HuH-7 (cell line): ENCODE measurements at places on chromosomes 2 and 18.

DNA sequence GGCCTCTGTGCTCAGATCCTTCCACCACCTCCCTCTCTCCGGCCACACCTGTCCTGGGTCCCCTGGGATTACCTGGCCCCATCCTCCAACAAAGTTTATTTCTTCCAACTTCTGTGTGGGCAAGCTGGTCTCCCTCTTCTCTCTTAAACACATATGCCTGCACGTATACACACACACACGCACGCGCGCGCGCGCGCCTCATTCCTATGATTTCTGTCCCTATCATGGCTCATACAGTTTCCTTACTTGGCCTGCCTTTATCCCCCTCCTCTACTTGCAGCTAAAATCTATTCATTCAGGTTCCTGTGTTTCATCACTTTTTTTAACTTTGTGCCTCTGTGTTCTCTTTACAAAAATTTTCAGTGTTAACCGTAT lies 96.4 kb downstream of the LOXHD1 start:
- no peak for DNase-seq

GRCh38 chr2:189783451-189783926 lies 650 bp downstream of the ORMDL1 start:
- peak; percentile 22 for DNase-seq

DNA sequence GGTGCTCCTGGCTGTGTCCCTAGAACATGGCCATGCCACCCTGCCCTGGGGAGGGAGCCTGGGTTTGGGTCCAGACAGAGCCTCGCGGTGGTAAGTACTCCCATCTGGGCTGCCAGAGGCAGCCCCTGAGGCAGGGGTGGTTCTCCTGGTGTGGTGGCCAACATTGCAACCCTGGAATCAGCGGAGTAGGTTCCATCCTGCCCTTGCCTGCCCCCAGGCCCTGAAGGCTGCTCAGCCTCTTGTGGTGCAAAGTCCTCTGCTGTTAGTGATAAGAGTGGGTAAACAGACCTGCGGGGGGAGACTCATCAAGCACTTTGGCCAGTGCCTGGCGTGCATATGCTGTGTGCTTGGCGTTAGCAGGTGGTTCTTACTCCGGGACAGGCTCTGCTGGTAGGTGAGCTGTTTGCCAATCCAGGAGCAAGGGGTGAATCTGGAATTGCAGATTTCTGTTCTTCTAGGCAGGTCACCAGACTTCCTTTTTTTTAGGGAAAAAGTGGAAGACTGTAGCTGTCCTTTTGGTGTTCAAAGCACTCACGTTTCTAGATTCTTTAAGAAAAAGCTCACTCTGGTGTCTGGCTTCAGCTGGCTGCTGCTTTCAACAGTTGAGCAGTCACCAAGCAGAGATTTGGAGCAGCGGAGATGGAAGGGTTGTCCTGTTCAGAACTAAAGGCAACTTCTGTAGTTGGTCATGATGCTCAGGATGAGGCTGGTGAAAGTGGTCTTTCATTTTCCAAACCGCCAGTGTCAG lies 3.2 kb downstream of the CNNM3 start:
- DNase-seq, result peak; percentile 97

DNA sequence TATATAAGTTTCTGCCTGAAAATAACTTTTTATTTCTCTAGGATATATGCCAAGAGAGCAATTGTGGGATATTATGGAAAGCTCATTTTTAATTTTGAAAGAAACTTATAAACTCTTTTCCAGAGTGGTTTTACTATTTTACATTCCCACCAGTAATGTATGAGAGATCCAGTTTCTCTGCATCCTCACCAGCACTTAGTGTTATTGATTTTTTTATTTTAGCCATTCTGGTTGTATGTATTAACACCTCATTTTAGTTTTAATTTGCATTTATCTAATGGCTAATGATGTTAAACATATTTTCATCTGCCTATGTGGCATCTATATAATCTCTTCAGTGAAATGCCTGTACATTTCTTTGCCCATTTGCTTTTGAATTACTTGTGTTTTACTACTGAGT lies 597.7 kb upstream of the RAB6C start:
- no peak for DNase-seq
